ENCODE measurements at places on chromosomes 1 and 21.

DNA sequence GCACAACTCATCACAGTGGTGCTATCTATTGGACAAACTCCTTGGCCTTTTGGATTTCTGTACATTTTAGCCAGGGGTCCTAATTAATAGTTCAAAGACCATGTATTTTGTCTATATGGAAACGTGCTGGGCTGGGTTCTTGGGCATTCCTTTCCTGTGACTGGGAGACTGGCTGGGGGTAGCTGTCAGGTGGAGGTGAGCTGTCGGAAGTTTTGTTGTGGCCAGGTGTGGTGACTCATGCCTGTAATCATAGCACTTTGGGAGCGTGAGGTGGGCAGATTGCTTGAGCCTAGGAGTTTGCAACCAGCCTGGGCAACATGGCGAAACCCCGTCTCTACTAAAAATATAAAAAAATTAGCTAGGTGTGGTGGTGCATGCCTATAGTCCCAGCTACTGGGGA, 392.4 kb downstream of the RPS6KC1 start:
- DNase-seq, result no peak

DNA sequence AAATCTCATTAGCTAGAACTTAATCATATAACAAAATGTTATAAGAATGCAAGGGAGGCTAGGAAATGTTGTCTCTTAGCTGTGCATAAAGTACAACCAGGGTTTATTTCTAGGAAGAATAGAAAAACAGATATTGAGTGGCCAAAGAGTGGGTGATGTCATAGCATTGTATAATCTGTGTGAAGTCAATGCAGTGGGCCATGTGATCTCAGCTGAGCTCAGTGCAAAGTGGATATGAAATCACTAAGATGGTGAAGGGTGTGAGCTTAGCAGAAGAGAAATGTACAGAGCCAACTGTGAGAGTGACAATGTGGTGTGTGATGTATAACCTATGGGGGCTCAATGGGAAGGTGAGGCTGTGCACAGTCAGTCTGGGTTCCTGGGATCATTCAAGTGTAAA, 29.7 kb upstream of the DUSP23 start:
- no peak for DNase-seq

GRCh38 chr1:21294266-21294989, 4.2 kb upstream of the ECE1 start:
- DNase-seq, result no peak

DNA sequence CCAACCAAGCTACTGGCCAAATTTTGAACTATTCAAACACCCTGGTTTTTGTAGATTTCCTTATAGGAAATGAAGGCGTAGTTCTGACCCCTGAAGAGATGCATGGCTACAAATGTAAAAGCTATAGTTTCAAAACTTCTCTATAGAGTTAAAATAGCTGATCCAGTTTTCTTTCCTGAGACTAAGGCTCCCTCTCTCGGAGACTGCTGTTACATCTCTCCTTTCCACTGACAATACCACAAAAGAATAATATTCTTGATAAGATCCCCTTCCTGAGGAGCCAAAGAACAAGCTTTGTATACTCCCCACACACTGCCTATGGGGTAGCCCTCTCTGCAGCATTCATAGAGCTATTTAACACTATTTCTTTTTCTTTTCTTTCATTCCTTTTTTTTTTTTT, 6.7 kb upstream of the CFAP126 start:
- DNase-seq, result no peak

DNA sequence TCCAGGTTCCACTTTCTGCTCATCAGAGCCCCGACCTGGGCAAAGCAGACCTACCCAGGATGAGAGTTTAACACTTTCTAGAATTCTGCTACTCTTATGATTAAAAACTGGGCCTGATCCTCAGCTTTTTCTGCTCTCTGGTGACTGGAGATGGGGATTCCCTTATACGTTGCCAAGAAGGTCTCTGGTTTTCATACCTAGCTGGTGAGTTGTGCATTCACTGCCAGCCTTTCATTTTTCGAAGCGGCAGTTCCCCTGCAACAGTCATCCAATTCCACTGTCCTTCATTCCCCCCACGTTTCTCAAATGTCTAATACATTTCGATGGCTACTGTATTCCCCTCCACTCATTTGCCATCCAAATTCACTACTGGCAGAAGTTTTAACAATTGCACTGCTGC, 135.3 kb downstream of the ADSS2 start:
- DNase-seq, result no peak

DNA sequence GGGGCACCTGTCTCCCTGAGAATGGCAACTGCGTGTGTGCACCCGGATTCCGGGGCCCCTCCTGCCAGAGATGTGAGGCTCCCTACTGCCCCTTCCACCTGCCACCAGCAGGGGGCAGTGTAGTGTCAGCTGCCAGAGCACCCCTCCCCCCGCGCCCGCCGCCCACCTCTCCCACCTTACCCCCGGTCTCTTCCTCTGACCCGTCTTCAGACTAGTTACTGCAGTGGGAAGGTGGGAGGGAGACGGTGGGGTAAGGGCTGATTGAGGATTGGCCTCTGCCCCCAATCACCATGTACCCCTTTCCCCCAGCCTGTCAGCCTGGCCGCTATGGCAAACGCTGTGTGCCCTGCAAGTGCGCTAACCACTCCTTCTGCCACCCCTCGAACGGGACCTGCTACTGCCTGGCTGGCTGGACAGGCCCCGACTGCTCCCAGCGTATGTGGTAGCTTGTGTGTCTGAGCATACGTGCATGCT, 10.1 kb upstream of the LRRC71 start:
- no peak for DNase-seq

DNA sequence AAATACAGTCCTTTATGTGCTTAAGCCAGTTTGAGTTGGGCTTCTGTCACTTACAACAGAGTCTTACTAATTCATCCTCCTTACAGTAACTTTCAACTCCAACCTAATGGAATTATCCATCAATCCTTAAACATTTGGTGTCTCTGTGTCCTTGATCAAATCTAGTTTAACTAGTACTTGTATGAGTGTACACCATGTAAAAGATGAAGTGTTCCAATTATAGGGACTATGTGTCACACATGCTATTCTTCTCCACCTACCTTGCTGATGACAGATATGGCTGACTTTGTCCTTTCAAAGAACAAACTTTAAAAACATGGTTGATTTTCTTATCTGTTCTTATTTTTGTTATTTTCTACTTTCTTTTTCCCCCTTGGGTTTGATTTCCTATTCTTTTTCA, 60.4 kb upstream of the NBPF3 start:
- no peak for DNase-seq

- DNase-seq, result no peak
Measured at GRCh38 chr1:64948905-64949833, 17.2 kb downstream of the JAK1 start.

DNA sequence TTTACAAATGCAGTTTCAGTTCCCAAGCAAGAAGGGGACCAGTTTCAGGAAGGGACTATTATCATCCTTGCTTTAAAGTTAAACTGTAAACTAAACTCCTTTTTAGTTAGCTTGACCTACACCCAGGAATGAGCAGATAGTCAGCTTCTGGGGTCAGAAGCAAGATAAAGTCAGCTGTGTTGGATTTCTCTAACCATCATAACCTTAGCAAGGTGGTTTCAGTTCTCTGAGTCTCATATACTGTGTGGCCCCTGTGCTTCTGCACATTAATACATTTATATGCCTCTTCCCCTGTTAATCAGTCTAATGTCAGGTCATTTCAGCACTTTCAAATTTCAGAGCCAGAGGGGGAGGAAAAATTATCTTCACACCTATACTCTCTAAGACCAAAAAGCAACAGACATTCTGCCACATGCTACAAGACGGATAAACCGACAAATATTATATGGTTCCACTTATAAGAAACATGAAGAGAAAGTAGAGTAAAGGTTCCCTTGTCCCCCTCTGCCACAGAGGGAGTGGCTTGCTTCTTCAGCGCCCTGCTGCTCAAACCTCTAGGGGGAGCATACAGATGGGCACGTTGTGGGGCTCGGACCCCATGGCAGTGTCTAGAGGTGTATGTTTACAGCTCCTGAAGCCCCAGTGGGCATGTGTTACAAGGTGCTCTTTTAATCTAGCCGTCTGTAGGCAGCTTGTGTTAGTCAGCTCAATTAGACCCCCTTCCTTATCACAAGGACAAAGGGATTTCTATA, 89.1 kb downstream of the SMYD3 start:
- DNase-seq, result no peak

GRCh38 chr1:8031176-8031785, 5.2 kb upstream of the ERRFI1 start:
- DNase-seq, result no peak

- DNase-seq, result no peak
Measured at GRCh38 chr1:82125866-82126265, 325.1 kb downstream of the ADGRL2 start.
